T-helper 9 cell (primary cell): ENCODE measurements at places on chromosomes 5 and 9.

GRCh38 chr9:89619019-89619418 lies 14.2 kb downstream of the GADD45G start:
- no peak for DNase-seq

- DNase-seq: no peak
These were observed 74.3 kb upstream of the STXBP1 start for GRCh38 chr9:127537792-127538191.

DNA sequence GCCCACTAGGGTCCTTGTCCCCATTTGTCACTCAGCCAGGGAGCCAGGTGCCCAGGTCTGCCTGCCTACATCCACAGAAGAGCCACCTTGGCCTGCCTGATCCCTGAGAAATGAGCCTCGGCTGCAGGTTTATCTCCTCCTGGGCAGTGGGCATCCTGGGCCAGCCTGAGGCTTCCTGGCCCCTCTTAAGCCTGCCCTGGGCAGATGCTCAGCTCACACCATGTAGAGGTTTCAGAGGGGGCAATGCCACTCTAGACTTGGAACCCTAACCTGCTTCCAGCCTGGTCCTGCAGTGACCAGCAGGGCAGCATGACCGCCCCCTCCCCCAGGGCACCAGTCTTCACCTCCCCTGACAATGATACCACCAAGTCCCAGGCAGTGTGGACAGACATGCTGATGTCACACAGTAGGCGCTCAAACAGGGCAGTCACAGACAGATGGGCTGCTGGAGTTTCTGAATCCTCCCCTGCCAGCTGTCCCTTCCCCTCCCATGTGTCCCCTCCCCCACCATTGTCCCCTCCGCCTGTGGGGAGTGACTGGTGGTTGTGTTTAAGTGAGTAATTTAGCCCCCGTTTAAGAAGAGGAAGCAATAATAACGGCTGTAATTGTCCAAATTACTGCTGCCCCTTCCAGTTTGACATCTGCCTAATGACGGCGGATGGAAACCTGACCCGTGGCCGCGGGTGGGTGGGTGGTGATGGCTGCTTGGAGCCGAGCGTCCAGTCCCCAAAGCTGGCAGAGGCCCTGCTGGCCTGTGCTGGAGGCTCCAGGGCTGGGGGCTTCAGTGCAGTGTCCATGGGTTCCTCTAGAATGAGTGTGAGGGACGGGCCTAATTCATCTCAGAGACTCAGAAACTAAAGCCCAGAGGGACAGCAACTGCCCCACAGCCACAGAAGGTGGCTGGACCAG lies 147.7 kb downstream of the BARX1 start:
- no peak for DNase-seq

DNA sequence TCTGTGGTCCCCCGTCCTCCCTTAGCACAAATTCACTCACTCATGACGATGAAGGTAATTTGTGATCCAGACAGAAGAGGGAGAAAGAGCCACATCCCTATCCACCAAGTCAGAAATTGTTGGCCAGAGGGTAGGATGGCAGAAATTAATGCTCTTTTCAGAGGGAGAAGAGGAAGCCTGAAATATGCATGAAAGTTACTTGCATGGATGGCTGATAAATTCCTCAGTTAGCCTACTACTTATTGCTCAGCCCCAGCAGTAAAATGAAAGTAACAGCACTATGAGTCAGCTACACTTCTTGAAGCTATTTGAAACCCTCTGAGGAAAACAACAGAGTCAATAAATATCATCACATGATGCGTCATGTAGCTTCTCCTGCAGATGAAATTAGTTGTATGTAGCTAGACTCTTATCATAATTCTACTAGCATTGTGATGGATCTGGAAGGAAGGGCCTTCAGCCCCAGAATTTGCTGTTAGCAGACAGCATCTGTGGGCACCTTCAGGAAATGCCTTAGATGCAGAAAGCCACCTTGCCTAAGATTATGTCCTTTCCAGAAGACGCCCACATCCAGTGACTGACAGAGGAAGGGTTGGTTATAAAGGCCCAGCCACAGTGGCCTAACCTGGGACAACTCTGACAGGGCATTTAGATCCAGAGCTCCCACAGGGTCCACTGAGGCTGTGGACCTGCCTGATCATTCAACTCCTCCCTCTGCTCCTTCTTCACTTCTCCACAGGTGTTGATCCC lies 81.2 kb upstream of the CCDC112 start:
- DNase-seq: no peak

DNA sequence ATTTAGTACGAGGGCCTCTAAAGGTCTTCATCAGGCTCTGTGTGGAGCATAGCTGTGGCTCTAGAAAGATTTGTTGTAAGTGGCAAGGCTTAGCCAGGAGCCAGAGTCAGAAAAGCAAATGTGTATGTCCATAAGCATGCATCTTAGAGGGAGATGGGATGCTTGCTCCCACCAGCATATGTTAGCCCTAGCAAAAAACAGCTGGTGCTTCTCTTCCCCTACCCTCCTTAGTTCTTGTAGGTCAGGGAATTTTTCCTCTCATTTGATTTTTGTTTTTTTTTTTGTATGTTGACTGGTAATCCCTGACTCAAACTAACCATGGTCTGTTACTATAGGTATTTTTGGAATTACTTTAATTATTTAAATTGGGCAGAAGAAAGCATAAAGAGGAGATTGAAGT lies 7.7 kb downstream of the TNFSF15 start:
- no peak for DNase-seq

DNA sequence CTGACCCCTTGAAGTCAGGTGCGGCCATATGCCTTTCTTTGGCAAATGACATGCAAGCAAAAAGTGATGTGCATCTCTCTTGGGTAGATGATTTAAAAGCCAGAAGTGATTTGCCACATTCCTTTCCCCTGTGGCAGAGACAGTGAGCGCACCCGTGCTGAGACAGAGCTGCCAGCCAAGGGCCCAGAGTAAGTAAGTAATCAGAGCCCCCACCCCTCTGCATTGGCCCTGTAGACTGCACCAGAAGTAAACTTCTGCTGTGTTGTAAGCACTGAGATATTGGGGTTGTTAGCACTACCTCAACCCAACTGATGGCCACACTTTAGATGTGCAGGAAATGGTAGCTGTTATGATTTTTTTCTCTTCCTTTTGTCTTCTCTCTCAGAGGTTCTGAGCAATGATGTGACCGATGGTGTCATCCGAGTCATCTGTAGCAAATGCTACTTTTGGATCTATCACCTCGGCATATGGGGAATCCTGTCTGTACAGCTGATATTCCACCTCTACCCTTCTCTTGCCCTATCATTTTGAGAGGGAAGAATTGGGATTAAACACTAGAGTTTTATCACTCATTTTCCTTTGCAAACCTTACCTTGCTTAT lies 58.0 kb downstream of the DOCK2 start:
- DNase-seq: no peak

DNA sequence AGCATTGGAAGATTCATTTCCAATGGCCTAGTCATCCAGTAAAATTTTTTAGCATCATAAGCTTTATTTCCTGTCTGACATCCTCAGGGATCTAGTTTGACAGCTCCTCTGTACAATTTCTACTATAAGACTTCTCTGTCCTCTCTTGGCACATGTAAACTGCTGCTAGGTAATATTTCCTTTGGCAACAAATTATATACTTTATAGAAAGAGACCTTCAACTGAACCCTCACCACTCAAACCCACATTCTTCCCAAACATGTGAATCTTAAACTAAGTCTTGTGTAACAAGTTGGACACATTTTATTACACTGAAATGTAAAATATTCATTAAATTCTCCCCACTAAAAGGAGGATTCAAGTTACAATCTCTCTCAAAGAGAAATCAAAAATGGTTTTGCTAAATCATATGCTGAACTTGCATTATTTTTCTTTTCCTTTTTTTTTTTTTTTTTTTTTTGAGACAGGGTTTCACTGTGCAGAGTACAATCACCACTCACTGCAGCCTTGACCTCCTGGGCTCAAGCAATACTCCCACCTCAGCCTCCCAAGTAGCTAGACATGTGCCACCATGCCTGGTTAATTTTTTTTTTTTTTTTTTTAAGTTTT lies 36.9 kb downstream of the SCAI start:
- DNase-seq: no peak
